ENCODE measurements at places on chromosomes 7 and 10.

DNA sequence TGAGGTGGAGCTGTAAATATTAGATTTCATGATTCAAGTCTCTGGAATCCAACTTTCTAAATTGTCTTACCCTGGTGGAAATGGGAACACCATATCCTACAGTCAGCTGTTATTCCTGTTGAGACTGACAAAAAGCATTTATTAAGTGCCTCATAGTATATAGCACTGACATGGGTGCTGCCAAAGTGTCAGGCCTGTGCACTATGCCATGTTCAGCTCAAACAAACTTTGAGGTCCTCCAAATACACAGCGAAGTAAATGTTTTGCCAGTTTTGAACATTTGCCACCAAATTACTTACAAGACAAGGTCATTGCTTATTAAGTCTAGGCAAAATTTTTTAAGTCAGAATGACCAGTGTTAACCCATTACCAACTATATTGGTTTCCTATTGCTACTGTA lies 162.9 kb upstream of the SLC25A13 start:
- no peak for DNase-seq

DNA sequence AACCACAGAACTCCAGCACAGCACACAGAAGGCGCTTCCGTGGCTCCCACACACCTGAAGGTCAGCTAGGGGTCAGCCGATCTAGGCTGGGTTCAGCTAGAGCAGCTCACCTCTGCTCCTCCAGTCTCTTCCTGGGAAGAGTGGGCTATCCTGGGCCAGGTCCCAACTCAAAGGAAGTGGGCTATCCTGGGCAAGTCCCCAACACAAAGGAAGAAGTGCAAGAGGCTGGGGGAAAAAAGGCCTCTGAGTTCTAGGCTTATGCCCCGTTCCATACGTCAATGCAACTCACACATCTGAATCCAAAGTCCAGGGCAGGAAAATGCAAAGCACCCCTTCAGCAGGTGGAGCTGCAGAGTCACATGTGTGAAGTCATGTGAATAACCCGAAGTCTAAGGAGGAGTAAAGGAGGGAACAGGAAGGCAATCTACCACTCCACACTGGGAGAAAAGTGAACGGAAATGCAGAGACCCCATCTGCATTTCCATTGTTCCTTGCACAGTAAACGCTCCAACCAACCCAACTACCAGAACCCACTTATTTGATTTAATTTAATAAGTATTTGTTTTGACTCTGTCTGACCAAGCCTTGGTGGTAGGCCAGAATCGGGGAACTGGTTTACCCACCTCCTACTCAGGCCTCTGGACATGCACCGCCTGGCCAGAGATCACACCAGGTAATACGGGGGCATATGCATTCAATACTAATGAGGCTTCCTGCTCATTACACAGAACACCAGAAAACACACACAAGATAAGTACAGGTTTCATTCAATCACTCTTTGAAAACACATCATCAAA lies 95.5 kb upstream of the RNF32 start:
- no peak for DNase-seq

DNA sequence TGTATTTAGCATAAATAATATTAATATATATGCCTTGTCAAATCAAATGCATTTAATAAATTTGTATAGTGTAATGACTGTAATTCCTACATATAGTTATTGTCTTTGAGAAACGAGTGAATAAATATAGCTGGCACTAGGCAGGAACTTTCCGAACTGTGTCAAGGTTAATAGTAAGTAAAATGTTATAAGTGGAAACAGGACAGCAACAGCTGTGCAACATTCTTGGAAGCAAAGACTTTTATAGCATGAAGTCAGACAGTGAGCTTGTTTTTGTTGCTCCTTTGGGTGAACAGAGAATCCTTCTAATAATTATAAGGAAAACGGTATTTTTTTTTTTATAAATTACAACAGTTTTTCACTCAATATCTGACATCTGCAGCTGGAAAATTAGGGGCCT lies 14.0 kb upstream of the EXOC6 start:
- no peak for DNase-seq

DNA sequence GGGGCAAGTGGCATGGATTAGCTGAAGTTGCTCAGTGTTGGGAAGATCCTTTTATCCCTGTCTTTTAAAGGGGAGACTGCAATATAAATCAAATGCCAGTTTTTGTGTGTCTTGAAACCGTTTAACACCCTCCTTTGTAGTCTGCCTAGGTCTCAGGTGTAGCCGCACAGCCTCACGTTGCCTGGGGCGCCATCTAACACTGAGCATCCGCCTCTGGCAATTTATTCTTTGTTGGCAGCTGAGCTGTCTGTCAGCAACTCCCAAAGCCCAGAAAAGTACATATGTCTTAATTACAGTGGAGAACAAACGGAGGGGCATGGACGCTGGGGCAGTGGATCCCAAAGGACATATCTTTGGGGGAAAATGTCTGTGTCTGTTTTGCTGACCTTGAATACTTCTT lies 254.7 kb downstream of the STK31 start:
- no peak for DNase-seq

- DNase-seq, result no peak
Observed at GRCh38 chr10:96720422-96721206, at the start of gene PIK3AP1. Gene PIK3AP1, minus strand, starts transcription at chr10:96720514. Its CDS starts 120 bp downstream, at chr10:96720394.

DNA sequence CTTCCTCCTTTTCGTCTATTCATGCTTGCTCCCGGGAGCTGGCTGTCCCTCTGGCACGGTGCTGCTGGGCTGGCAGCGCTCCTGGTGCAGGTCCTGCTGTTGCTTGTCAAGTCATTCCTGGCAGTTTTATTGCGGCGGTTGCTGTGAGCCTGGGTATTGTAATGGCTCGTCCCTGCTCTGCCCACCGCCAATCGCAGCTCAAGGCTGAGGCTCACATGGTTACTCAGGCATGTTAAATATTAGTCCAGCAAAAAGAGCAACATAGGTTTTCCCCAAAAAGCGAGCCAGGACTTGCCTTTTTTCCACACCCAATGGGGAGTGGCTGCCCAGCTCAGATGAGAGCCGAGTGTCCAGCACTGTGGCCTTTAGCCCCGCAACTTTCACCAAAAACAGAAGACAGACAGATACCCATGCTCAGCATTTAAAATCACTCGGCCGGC lies 492.9 kb upstream of the FOXK1 start:
- no peak for DNase-seq

DNA sequence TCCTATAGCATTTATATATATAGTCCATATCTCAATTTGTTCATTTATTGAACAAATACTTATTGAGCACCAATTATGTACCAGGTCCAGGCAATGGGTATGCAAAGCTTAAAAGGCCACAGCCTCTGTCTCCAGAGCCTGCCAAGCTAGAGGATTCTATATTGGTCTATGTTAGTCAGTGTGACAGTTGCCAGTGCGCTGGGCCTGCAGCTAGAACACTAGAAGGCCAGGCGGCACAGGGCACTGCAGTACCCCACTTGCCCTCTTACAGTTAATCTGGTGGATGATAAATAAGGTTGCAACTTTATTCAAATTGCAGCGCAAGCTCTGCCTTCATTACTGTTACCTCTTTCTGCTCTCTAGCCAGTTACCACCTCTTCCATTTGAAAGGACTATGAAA lies 68.8 kb downstream of the PPP1R3C start:
- no peak for DNase-seq

- DNase-seq, result peak; percentile 17
Observed at GRCh38 chr10:102644646-102645387, 538 bp downstream of the TRIM8 start.

DNA sequence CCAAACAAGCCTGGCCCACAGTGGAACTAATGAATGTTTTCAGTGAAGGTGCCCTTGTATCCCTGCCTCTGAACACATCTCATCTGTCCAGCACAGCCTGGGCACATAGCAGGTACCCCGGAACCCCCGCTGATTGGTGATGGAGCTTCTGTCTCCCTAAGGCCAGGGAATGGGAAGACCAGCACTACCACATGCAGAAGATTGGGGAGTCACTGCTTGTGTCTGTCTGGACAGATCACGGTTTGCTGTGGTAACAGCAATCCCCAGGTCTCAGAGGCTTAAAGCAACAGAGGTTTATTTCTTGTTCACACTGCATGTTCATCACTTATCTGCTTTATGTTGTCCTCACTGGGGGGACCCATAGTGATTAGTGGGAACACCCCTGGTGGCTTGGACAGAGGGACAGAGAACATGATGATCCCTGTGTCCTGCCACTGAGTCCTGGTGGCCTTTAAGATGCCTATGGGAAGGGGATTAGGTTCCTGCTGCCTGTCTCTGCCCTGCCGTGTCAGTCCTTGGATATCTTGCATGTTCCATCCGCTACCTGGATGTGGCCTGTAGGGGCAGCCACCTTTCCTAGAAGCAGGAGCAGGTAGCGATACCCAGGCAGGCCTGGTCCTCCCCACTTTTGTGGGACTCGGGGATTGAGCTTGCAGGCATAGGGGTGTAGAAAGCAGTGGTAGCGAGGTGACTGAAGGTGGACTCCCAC lies 3.6 kb downstream of the TSPAN14 start:
- DNase-seq, result no peak

DNA sequence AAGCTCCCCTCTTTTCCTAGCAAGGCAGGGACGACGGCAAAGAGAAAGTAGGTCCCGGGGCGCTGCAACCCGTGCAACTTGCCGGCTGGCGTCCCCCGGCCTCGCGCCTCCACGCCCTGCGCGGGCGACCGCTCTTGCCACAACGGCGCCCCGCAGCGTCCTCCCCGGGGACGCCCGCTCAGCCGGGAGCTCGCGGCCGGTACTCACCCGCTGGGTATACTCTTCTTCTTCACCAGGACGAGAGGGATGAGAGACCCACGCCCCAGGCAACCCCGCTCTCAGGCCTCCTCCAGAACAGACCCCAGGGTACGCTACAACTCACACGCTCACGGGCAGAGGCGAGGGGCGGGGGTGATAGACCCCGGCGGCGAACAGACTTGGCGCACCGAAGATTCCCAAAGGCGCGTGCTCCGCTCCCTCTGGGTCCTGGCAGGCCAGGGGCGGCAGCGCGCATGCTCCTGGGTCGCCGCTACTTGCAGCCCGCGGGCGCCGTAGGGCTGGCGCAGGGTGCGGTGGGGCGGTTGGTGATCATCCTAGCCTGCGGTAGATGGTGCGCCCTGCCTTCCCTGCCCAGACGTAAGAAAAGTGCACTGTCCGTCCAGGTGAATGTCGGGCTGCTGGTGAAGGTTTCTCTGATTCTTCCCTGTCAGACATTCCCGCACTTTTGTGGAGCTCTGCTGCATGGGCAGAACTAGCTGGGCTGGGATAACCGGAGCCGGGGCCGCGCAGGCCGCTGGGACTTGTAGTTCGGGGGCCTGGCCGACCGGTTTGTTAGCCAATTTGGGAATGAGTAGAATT lies at the start of gene CC2D2B:
TSS of gene CC2D2B (plus strand) at position 520 of the 798 bp plus-strand sequence. CDS start 3,349 bp downstream, outside the sequence.
- DNase-seq, result peak; percentile 23

- no peak for DNase-seq
Observed at GRCh38 chr10:5274795-5275194, 78.2 kb downstream of the AKR1C4 start.

DNA sequence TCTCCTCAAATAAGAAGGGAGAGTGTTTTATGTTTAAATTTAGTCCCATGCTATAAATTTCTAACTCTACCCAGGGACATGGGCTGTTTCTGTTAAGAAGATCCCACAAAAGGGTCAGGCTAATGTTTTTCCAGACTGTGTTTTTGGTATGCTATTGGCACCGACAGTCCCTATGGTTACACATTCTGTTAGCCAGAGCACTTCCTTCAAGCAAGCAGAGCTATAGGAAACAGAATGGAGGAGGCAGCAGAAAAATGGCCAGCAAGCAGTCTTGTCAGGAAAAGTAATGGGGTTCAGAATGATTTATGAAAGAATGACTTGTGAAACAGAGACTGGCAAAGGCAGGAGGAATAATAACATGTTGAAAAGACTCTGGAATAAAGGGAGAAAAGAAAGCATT lies 44.8 kb upstream of the PHYHIPL start:
- no peak for DNase-seq

GRCh38 chr10:10490581-10490980 lies 527.1 kb upstream of the CELF2 start:
- DNase-seq, result no peak

DNA sequence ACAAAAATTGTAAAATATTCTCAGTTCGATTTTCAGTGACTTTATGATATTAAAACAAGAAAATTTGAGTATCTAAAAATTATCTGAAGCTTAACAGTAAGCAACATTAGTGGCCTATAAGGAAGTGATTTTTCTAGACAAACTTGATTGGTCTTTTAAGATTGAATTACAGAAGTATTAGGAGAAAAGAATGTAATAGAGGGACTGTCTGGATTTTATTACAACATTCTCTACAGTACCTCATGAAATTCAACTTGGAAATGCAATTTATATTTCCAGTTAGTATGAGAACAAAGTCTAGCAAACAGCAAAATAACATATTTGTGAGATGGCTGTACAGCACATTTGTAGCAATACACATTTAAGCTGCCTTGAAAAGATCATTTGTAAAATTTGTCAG lies 18.8 kb downstream of the REEP3 start:
- no peak for DNase-seq

GRCh38 chr7:98423043-98423442 lies 22.2 kb upstream of the BAIAP2L1 start:
- DNase-seq, result no peak

DNA sequence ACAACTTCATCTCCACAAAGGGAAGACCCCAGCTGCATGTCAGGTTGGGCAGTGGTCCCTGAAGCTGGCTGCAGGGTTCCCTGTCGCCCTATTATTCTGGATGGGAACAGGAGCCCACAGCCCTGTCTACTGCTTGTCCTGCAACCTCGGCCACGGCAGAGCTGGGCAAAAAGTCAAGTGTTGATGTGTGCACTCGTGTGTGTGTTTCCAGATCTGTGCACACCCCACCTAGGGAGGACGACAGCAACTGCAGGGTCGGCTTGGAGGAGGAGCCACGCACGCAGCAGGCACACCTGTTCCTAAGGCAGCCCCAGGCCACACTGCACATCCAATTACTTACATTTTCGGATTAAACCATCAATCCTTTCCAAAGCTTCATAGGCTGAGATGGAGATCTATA lies 23.6 kb downstream of the PITRM1 start:
- DNase-seq, result no peak

DNA sequence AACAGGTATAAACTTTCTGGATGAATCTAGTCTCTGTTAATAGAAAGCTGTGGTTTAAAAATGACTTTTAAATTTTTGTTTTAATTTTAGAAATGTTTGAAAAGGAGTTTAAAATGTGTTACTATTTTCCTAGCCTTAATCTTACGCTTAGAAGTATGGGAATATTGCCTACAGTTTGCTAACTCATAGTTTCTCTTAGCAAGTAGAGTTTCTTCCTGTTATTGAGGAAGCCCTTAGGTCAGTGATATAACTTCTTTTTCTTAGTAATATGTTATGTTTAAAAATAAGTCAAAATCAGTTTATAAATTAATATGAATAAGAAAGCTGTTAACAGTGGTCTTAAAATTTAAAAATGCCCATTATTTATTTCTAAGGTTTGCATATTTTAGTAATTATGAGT lies 3.1 kb downstream of the STARD3NL start:
- no peak for DNase-seq

- no peak for DNase-seq
Observed at GRCh38 chr7:96205665-96206064, 116.2 kb downstream of the SLC25A13 start.

- no peak for DNase-seq
Observed at GRCh38 chr10:24552346-24553016, 171.2 kb downstream of the ARHGAP21 start.

All from GOT3 (cell line).